ENCODE measurements at places on chromosomes 13 and 19.

DNA sequence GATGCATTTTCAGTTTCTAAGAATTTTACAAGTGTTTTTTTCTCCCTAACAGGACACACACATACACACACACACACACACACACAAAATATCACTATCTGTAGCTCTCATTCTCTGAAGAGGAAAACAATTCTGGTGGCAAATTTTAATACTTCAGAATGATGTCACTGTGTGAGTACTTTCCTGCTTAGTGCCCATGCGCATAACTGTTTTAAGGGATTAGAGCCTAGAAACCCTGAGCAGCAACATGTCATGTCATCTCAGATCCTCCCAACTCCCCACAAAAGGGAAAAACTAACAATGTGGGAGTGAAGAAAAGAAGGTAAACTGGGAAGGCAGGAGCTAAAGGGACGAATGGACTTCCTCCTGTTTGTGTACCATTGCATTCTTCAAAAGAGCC lies 401.2 kb downstream of the SPRY2 start:
- DNase-seq, result no peak

GRCh38 chr19:58570770-58571574 lies 2.2 kb downstream of the MZF1 start:
- no peak for DNase-seq

GRCh38 chr13:69999875-70000274 lies 107.8 kb upstream of the ATXN8OS start:
- no peak for DNase-seq

- DNase-seq, result no peak
Measured at GRCh38 chr19:51508059-51508733, 6.6 kb upstream of the SIGLEC12 start.

- no peak for DNase-seq
Measured at GRCh38 chr19:16328824-16329482, 4.3 kb downstream of the KLF2 start.

DNA sequence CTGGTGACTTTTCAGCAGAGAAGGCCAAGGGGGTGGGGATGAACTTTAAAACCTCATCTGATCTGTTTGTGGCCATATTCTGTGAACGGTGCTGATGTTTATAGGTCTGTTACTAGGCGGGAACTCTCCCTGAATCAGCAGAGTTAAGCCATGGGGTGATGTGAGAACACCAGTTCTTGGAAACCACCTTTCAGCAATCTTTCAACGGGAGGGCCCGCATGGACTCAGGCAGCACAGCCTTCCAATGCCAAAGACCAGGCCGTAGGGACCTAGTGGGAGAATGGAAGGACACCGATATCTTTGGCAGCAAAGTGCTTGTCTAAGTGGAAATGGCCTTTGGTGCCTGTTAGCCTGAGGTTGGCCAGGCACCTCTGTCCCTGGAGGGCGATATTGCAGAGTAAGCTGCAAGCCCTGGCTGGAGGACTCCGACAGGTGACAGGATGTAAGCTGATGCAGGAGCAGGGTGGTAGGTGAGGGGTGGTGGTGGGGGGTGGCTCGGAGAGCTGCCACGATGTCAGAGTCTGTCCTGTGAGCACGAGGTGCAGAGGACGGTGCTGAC lies 57.0 kb downstream of the ERCC5 start:
- no peak for DNase-seq

DNA sequence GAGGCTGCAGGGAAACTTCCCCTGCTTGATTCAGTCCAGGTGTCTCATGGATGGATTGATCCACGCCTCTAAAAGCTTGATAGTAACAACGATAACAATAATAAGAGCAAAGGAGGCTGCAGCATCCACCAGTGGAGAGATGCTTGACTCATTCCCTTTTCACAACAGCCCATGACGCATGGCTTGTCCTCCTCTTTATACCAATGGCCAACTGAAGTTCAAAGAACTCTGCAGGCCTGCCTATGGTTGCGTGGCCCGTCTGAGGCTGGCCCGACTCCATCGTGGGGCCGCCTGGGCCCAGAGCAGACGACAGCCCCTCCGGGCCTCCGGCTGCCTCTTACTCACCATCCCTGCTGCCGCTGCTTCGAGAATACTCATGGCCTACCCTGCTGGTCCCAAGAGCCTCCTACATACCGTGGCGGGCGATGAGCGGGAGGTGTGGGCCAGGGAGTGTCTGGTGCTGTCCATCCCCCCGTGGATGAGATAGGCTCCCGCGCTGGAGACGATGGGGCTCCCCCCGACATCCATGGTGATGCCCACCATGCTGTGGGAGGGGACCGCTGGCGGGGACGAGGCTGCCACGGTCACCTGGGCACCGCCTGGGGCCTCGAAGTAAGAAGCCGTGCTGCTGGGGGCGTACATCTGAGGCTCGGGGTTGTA lies 61.8 kb upstream of the RANBP3 start:
- DNase-seq, result no peak

DNA sequence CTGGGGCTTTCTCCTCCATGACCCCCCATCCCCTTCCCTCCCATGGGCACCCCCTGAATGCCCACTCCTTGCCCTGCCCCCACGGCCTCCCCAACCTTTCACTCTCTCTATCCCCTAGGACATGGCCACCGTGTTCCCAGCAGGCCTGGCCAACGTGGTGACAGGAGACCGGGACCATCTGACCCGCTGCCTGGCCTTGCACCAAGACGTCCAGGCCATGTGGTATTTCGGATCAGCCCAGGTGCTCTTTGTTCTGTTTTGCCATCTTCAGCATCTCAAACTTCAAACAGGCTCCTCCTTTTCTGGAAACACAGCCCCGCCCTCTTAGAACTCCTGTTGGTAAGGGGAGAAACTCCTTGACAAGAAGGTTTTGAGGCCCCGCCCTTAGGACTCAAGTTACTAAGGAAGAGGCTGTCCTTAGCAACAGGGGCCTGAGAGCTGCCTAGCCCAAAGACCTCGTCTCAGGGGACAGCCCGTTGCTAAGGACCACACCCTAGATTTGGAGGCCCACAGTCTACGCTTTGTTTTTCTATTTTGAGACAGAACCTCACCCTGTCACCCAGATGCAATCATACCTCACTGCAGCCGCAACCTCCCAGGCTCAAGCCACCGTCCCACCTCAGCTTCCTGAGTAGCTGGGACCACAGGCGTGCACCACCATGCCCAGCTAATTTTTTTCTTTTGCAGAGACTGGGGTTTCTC lies 5.1 kb upstream of the FLT3LG start:
- DNase-seq, result no peak

- DNase-seq, result no peak
Measured at GRCh38 chr13:110186231-110186855, 120.6 kb downstream of the COL4A1 start.

DNA sequence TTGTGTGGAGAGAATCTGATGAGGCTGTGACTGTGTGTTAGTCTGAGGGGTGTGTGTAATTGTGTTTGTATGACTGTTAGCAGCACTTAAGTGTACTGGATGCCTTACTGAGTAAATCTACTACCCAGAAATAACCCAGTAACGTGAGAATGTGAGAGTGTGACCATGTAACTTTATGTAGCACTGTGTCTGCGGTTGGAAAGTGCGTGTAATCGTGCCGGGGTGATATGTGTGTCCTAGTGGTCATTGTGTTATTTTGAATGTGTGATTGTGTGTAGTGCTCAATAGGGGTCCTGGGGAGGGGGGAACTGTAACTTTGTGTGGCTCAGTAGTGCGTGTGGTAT lies 550 bp downstream of the ZNF383 start:
- DNase-seq, result no peak

DNA sequence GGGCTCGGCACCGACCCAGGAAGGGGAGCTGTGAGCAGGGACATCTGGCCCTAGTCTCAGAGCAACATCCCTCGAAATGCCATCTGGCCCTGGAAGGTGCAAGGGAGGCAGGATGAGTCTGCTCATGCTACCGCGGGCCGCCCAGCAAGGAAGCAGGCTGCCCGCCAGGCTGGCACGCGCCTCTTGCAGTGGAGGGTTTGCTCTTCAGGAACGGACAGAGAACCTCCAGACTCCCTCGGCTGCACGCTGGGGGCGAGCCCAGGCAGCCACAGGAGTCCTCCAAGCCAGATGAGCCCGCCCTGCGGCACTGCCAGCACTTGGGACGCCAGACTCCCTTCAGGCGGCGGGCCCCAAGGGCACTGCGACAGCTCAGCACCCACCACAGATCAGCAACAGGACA lies 10.1 kb upstream of the ATP8B3 start:
- DNase-seq, result no peak

GRCh38 chr19:51364200-51365106 lies 1.7 kb downstream of the ETFB start:
- no peak for DNase-seq

DNA sequence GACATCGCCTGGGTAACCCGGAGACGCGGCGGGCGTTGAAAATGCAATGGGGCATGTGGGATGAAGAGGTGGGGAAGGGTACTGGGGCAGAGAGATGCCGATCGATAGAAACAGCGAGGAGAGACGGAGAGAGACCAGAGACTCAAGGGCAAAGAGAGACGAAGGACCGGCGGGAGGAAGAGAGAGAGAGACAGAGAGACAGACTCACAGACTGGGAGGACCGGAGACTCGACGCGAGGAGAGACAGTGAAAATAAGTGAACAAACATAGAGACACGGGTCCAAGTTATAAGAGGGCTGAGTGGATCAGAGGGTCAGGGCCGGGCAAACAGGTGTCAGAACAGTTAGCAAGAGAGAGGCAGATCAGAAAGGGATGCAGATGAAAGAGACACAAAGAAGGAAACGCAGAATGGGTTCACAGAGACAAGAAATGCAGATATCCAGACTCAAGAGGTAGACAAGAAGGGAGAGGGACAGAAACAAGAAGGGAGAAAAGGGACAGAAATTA lies 576 bp upstream of the MZF1 start:
- DNase-seq, result no peak

- DNase-seq, result peak; percentile 1
Measured at GRCh38 chr13:102657630-102658029, 37.2 kb downstream of the METTL21C start.

DNA sequence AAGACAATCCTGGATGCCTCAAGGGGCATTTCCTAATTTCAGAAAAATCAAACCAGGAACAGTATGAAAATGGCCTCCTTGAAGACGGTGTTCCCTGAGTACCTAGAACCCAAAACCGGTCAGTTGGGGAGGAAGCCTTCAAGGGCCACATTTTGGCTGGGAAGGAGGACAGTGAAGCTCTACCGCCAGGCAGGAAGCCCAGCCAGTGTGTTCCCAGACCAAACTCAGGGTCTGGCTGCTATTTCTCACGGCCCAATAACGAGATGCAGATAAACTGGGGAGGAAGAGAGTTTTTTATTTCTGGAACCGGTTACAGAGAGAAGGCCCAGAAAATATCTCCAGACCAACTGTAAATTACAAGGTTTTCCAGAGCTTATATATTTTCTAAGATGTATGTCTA lies 24.3 kb upstream of the CEACAM21 start:
- DNase-seq, result no peak

GRCh38 chr19:42115219-42115618 lies 17.0 kb downstream of the POU2F2 start:
- DNase-seq, result no peak

DNA sequence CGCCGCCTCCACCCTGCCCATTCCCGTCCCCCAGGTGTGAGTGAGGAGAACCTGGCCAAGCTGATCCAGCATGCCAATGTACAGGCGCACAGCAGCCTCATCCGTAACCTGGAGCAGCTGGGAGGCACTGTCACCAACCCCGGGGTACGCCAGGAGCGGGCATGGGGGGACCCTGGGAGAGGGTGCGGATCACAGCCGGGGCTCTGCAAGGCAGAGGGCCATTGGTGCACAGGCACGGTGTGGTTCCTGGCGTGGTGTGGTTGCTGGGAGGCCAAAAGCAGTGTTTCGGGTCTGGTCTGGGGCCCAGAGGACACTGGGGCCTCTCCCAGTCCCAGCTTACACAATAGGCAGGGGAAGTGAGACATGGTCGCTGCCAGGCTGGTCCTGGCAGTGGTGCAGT lies 8.3 kb downstream of the STXBP2 start:
- DNase-seq, result no peak

DNA sequence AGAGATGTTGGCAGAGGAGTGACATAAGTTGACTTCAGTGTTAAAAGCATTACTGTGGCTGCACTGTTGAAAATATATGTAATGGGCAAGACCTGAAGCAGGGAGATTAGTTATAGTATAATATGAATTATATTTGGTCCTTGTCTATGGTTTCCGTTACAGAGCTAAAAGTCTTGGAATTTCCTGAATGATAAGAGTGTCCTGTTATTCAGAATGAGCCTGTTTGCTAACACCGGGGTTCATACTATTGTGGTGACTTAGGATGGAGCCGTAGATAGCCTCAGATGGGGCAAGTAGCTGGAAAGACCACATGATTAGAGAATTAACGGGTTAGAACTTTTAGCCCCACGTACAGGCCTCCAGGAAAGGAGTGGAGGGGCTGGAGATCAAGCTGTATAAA lies 5.7 kb downstream of the USPL1 start:
- DNase-seq, result no peak

- DNase-seq, result no peak
Measured at GRCh38 chr19:30871979-30872378, 477.3 kb downstream of the TSHZ3 start.

GRCh38 chr19:31319465-31319864 lies 29.8 kb downstream of the TSHZ3 start:
- DNase-seq, result no peak

DNA sequence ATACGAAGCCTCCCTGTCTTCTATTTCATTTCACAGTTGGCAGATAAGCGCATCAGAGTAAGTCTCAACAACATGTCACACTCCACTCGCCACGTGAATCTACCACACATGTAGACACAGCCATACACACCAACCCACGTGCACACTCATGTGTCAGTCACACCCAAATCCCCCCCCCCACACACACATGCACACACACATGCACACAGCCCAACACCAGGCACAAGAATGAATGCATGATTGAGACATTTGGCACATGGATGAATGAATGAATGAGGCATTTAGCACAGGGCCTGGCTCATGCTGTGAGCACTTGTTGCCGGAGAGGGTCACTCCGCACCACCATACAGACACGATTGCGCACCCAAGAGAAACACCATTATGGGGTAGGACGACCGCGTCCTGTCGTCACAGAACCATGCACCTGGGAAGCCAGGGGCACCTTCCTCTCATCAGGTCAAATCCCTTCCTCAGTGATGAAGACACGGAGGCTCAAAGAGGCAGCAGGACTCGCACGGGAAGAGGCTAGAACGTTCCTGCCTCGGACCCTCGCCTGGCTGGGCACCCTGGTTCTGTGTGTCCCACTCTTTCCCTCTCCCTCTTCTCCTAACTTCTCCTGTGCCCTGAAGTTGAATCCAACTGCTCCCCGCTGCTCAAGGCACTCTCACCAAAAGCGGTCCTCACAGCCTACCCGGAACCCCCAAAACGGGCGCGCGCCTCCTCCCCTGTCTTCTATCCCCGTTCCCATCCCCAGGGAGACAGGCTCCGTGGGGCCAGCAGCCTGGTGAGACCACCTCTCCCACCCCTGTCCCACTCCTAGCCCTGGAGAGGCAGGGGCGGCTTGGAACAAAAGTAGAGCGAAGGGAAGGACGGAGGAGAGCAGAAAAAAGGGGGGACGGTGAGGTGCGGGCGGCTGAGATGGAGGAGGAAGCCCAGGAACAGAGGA lies 1.3 kb downstream of the MEIS3 start:
- DNase-seq, result no peak

GRCh38 chr13:65472336-65472735 lies 1757.8 kb downstream of the PCDH9 start:
- DNase-seq, result no peak

Measured in T47D (cell line).